ENCODE measurements at places on chromosomes 7 and 10. TPM values are rescaled to one million over a fixed set of nuclear protein-coding genes. Genes with fewer than 3 reads are reported as not detected.

GRCh38 chr10:87551326-87551725 is 46.6 kb downstream of the MINPP1 start:
- no peak for DNase-seq

- peak; percentile 26 for DNase-seq
Measured at GRCh38 chr10:102009801-102010425, 46.1 kb downstream of the ARMH3 start.

DNA sequence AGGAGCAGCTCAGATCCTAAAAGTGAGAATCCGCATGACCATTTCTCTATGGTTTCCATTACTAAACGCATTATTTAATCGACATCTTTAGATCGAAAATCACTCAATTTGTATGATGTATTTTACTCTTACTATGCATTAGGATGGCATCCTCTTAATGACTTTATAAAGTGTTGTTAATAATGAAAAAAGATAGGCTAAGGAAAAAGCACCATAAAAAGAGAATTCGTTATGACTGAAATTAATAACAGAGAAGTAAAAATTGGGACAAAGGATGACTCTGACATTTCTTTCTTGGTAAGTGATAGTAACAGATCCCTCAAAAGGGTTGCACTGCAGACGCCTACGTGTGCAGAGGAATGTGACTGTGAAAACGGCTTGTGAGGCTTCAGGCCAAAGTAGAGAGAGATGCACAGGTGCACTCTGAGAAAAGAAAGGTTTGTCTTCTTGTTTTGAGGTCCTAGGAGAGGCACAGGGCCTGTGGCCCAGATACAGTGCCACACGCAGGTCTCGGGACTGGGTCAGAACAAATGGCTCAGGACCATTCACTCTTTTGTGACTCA is 23.0 kb upstream of the RBM33 start:
- no peak for DNase-seq

DNA sequence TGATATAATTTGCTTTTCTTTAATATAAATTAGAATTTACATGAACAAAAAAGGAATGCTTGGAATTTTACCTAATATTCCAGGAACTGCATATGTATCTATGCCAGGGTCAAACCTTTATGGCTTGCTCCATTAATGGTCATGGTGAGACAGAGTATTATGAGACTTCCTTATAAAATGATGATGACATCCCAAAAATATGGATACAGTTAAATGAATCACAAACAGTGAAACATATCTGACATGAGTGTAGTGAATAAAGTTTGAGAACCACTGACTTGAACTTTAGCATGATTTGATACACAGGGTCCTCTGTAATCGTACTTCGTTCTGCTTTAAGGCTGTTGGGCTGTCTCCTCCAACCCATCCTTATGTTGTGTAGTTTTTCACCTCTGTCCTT is 51.8 kb downstream of the MARCHF5 start:
- DNase-seq = no peak

- no peak for DNase-seq
Measured at GRCh38 chr10:69710008-69710888, 80.2 kb downstream of the FAM241B start.

DNA sequence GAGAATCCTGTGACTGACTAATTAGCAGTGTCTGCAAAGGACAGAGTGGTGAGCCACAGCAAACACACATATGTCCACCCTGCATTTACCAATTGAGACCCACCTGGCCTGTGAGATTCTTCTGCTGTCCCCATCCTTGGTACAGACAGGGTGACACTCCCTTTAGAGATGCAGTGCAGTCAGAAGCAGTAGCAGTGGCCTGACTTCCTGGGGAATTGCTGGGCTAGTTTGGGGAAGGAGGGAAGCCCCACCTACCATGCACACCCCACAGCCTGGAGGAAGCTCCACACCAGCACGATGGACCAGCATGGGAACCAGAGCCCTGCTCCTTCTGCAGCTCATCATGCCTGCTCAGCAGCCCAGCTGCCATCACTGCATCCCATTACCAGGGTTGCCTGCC is 924.9 kb upstream of the ZNF722 start:
- DNase-seq = no peak

GRCh38 chr7:132672200-132672990 is 96.1 kb upstream of the PLXNA4 start:
- DNase-seq = no peak

DNA sequence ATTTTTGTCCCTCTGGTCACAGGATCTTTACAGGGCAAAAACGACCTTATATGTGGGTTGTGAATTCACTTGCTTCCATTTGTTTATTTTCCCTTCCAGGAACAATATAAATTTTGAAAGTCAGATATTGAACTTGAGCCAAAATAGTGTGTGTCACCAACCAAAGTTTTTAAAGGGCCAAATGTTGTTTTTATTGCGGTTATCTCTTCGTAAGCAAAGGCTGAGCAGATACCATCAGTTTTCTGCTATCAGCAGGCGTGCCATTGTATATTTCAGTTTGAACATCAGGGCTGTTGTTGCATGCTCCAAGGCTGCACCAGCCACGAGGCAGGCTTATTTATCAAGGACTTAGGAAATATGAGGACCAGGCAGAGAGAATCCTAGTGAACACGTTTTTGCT is 160.3 kb downstream of the PAXIP1 start:
- DNase-seq = no peak

- no peak for DNase-seq
Measured at GRCh38 chr7:28121496-28121895, 59.1 kb downstream of the JAZF1 start.

Gene TDRD1
- total RNA-seq = 1.0 TPM

Gene XPNPEP1
- total RNA-seq = 40.7 TPM

Gene C10orf67
- total RNA-seq = 0.27 TPM
